ENCODE measurements at places on chromosomes 2 and 18.

GRCh38 chr18:63994783-63995399, 25.0 kb downstream of the SERPINB8 start:
- DNase-seq, result peak; percentile 14

- no peak for DNase-seq
Measured at GRCh38 chr2:15811367-15811766, 129.0 kb upstream of the MYCN start.

- no peak for DNase-seq
Measured at GRCh38 chr2:74186038-74186437, 7.4 kb upstream of the MOB1A start.

DNA sequence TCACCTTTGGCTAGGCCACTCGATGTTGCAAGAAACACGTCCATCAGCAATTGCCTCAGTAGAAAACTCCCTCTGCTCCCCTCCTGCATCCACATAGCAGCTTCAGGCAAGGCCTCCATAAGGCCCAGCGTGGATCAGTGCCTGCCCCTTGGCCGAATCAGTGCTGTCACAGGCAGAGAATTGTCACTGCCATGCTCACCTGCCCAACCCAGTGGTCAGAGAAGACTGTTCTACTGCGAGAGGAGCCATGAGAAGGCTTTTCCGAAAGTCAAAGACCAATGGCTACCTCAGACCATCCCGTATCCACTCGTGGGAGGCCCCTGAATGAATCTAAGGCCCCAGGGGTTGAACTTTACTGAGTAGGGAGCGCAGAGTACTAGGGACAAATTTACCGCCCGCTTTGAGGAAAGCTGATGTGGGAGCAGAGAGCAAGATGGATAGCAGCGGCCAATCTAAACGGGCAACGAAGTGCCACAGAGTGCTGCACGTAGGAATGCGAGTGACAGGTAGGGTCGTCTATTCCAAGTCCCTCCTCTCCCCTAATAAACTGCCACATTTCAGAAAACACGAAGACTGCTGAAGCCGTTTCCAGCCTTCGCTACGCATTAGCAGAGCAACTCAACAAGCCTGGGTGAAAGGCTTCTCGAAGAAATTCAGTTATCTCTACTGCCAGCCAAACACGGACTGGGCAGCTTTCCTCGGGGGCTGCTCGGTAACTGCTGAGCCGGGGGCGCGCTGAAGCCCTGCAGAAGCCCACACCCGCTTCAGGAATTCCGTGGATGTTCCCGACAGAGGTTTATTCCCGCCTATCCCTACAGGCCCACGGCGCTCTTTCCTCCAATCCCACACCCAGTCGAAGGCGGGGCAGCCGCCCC, 968 bp upstream of the RALBP1 start:
- DNase-seq, result no peak

- no peak for DNase-seq
Measured at GRCh38 chr2:40914666-40915065, 462.8 kb upstream of the SLC8A1 start.

DNA sequence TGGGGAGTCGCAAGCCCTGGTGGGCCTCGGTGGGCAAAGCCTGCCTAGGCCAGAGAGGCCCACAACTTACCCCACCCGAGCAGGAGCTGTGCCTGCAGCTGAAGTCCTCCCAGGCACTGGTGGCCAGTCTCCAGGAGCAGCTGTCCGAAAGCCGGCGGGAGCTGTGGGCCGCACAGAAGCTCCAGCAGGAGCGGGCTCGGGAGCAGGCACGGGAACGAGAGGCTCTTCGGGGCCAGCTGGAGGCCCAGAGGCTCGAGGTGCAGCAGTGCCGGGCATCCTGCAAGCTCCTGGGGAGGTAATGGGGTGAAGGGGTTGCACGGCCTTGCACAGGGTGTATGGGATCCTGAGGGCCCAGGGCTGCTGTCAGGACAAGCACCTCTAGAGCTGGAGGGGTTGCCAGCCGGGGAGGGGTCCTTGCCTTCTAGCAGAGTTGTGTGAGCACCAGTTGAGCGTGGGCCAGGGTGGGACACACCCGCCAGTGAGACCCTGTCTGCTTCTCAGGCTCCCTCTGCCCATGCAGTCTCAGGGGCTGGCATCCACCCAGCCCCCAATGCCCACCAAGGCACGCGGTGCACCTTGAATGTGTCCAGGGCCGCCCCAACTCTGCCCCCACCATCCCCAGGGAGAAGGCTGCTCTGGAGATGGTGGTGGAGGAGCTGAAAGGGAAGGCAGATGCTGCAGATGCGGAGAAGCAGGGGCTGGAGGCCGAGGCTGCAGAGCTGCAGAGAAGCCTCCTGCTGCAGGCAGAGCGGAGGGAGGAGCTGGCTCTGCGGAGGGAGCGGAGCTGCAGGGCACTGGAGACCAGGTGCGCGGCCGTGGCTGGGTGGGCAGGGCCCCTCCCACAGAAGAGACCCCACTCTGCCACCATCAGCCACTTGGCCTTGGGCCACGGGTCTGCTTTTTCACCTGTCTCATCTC, 27.2 kb downstream of the CROCC2 start:
- DNase-seq, result no peak

- DNase-seq, result no peak
Measured at GRCh38 chr18:78406743-78407465, 572.7 kb upstream of the SALL3 start.

DNA sequence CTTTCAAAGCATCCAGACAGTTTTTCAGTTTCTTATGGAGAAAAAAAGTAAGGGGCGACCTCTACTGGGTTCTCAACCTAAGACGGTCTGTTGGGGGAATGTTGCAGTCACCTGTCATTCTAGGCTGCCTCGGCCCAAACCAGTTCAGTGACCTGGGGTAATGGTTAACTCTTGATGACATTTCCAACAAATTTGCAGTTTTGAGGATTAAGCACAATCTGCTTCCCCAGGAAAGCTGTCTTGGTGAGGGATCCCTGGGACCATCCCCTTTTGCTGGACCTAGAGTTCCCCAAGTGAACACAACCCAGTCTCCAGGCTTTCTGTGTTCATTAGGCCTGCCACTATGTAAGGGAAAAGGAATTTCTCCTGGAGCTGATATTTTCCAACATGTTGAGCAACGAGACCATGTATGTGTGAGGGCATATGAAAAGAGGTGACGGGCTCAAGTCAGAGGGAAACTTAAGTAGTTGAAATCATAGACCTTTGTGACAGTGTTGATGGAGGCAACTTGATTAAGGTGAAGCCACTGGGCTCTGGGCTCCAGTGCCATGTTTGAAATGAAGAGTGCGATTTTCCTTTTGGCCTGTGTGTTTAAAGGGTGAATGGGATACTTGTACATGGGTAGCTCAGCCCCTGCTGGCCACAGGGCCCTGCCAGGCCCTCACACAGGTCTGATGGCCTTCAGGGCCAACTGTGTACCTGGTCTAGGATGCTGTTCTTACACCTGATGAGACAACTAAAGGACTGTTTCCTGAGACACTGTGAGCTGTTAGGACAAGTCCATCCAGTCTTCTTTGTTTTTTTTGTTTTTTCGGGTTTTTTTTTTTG, 27.0 kb downstream of the FOSL2 start:
- DNase-seq, result no peak

DNA sequence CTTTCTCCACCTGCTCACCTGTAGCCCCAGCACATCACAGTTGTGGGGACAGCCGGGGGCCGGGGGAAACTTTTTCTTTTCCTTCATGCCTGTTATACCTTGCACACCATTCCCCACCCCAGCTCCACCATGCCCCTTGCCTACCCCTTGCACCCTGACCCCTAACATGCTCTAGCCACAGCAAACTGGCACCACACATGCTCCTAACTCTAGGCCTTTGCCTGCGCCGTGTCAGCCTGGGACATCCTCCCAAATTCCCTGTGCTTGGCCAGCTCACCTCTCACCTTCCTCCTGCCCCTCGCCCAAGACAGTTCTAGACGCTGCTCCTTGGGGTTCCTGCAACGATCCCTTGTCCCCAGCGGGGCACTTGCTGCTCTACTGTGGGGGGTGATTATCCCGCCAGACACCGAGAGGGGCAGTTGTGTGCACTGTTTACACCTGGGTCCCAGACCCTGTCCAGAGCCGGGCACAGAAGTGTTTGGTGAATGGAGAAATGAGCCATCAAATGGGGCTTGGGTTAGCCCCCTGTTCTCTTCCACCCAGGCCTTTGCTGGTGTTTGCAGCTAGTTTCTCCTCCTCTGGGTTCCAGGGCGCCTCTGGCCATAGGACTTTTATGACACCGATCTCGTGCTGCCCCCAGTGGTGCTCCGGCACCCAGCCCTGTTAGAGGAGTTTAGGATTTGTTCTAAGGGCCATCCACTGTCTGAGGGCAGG, 129.8 kb downstream of the CTIF start:
- no peak for DNase-seq

GRCh38 chr18:55642191-55642590, 54.2 kb upstream of the TCF4 start:
- DNase-seq, result no peak

GRCh38 chr2:31529256-31529655, 51.5 kb downstream of the SRD5A2 start:
- no peak for DNase-seq

- no peak for DNase-seq
Measured at GRCh38 chr2:85178980-85179411, 45.8 kb downstream of the TCF7L1 start.

DNA sequence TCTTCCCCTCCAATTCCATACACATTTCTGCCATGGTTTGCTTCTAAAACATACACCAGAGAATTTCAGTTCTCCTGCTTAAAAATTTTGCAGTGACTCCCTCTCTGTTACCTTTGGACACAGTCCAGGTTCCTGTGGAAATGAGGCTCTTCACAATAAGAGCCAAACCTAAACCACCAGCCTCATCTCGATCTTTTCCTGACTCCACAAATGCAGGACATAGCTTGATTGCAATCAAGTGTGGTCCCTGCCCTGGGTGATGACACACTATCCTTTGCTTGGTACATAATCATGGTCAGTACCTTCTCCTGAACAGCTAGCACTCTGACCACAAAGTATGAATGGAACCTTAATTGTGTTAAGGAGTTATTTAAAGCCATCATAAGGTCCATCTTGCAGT, 134.9 kb upstream of the CHAC2 start:
- DNase-seq, result no peak

DNA sequence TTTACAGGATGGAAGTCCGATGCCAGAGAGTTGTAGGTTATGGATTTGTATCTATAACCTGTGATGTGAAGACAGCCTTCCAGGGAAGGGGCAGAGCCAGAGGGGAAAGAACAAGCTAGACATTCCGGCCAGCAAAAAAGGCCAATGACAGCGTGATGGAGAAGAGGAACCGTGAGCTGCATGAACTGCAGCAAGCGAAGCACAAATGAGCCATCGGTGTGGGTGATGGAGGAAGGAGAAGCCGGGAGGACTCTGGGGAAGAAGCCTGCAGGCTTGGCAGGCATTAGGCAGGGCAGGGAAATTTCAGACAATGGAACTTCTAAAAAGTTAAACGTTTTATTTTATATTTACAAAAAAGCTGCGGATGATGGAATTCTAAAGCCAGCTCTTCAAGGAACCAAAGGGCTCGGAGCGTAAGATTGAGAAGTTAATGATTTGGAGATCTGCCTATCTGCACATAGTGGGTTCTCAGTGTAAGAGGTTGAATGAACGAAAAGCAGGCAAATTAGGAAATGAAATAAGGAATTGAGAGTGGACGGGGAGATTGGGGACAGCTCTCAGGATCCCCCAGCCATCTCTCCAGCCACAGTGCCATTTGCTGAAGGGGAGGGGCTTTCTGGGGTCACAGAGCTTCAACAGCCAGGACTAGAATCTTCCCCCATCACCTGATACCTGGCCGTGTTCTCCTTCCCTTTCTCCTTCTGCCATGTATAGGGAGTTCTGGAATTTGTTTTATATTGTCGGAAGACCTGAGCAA, 28.4 kb downstream of the NGEF start:
- DNase-seq, result no peak

DNA sequence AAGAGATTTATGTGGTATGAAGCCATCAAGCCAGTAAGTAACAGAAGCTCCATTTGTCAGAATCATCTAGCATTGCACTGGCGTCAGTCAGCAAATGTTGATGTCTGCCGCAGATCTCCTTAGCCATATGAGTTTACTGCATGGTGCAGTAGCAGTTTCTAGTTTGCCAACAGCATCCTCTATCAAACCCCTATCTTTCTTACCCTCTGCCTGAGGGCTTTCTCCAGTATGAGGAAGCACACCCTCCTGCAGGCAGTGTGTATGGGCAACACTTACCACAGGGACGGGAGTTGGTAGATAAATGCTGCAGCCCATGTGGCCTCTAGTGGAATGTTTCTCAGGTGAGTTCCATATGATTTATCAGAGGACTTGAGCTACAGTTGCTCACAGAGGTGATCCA, 63.7 kb downstream of the EFEMP1 start:
- DNase-seq, result no peak

GRCh38 chr18:33538418-33539042, 39.5 kb upstream of the ASXL3 start:
- DNase-seq, result no peak

GRCh38 chr2:43010438-43011157, 215.8 kb downstream of the ZFP36L2 start:
- no peak for DNase-seq

GRCh38 chr2:15993666-15994065, 53.3 kb downstream of the MYCN start:
- no peak for DNase-seq

DNA sequence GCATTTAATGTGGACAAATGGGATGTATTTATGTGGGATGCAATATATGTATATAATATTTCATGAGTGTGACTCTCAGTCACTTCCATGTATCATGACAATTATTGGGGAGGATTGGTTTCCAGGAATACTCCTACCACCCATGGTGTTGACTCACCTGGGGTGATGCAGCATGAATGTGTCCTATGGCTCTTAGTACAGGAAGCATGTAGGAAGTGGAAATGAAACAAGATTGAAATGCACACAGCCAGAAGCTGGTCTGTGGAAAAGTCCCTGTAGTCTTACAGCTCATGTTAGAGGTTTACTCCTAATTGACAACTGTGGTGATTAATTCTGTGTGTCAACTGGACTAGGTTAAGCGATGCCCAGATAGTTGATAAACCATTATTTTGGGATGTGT, 89.3 kb upstream of the HAAO start:
- DNase-seq, result no peak

GRCh38 chr18:21457179-21457535, 143.3 kb downstream of the ESCO1 start:
- DNase-seq, result no peak

- DNase-seq, result no peak
Measured at GRCh38 chr2:145292166-145292565, 772.2 kb upstream of the ZEB2 start.

- no peak for DNase-seq
Measured at GRCh38 chr2:45712570-45712969, 61.1 kb downstream of the PRKCE start.
